ENCODE measurements at places on chromosomes 7 and 10.

GRCh38 chr10:73941300-73941699, 30.4 kb downstream of the PLAU start:
- no peak for DNase-seq

DNA sequence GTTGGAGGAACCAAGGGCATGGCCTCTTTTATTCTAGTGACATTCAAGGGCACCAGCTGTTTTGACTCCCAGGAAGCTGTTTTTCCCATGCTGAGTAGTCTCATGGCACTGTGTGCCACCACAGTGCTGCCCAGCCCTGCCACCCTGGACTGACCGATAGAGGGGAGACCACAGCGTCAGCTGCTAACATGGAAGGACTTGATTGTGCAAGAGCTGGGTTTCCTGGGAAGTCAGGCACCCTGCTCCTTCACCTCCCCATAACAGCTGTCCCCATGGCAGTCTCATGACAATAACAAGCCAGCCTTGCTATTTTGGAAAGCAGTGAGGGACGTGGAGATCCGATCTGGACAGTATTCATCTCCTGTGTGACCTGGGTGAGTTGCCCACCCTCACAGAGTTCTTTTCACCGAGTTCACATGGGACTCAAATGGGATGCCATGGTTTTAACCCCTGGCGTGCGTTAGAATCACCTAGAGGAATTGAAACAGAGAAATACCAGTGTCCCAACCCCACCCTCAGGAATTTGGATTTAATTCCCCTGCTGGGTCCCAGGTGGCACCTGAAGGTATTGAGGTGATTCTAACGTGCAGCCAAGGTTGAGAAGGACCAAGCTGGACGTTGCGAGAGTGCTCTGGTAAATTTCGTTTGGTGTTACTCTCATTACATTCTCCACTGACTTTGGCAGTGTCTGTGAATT, 174.8 kb downstream of the CELF2 start:
- no peak for DNase-seq

GRCh38 chr10:14843327-14843988, 5.4 kb downstream of the HSPA14 start:
- no peak for DNase-seq

GRCh38 chr10:33365871-33366411, 31.5 kb upstream of the NRP1 start:
- DNase-seq: peak; percentile 11

- DNase-seq: no peak
Measured at GRCh38 chr7:139825666-139826290, 3.3 kb upstream of the TBXAS1 start.

DNA sequence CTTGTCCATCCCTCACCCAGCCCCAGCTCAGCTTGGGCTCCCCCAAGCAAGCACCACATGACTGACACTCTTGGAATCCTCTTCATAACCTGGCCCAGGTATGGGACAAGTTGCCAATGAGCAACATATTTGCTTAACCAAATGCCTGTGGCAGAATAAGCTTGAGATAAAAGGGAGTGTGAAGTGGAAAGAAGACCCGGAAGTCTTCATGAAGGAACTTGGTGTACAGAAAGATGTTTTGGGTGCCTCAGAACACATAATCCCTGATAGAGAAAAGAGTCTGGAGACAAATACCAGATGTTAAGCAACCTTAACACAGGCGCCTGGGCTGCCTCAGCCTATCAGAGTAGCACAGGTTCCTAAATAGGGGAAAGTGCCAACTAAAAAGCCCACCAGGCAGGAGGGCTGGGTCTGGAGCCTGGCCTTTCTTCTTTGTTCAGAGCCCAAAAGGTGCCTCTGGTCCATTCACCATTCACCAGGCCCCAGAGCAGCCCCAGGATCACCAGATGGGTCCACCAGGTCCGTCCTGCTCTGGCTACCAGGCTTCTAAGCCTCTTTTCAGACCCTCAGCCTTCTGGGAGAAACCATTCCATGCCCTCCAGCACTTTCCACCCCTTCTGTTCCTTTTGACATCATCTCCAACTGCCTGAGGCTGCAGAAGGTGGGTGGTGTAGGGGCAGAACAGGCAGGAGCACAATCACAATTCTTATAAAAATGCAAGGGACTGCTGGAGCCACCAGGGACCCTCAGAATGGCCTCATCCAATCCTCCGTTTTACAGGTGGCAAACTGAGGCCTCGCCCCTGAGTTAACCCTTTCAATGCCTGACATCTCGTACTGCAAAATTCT, 22.6 kb downstream of the KCNMA1 start:
- no peak for DNase-seq

GRCh38 chr10:72784551-72785351, 92.8 kb downstream of the MCU start:
- no peak for DNase-seq

DNA sequence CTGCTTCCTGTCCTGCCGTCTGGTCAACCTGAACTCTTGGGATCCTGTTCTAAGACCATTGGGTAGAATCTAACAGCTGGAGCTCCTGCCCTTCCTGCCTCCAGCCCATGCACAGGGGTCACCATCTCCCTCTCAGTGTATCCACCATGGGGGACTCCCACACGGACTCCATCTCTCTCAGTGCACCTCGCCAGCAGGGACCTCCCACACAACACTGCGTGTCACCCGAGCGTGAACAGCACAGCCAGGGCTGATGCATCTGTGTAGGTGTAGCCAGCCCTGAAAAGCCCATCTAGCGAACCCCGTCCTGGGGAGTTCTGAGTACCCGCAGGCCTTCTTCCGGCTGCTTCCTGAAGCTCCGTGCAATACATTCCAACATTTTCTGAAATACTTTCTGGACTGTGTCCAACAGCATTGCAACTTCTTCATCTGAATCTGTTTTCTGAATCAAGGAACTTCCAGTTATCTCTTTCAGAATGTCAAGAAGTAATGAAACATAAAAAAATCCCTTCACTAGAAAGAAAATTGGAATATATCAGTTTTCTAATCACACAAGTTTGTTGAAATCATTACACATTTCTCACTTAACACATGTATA, 52.5 kb downstream of the NCAPG2 start:
- DNase-seq: no peak

DNA sequence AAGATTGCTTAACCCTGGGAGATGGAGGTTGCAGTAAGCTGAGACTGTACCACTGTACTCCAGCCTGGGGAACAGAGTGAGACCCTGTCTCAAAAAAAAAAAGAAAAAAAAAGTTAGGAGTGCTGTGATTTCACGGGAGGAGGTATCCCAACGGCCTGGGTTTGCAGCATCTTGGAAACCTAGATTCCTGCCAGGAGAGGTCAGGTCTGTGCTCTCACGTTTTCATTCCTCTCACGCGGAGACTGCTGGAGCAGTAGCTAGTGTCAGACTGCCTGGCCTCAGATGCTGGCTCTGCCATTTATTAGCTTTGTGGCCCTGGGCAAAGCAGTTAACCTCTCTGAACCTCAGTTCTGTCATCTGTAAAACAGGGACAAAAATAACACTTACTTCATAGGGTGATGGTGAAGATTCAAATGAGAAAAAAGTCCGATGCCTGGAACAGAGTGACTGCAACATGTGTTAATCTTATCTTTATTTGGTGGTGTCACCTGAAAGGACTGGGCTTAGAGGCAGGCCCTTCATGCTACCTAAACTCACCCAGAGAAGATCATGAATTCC, 94.9 kb downstream of the GAD2 start:
- no peak for DNase-seq

DNA sequence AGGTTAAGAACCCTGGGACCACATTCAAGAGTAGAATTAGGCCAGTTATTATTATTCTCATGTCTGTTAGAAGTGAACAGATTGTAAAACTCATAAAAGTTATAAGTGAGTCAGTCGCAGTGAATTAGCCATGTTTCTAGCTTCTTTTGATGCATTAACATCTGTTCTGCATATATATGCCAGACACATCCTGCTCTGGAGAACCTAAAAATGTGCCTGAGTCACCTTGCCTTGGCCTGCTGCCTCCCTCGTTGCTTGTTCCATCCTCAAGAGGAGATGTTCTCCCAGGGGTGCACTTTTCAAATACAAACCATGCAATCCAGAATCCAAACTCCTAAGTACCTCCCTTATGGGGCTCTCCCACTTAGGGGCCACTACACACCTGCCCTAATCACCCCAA, 14.8 kb downstream of the TSPAN12 start:
- DNase-seq: no peak

- no peak for DNase-seq
Measured at GRCh38 chr7:1087465-1087814, 473 bp upstream of the GPER1 start.

- no peak for DNase-seq
Measured at GRCh38 chr10:102460836-102461186, 9.5 kb upstream of the C10orf95 start.

GRCh38 chr7:83786858-83787257, 137.9 kb upstream of the SEMA3E start:
- DNase-seq: no peak

DNA sequence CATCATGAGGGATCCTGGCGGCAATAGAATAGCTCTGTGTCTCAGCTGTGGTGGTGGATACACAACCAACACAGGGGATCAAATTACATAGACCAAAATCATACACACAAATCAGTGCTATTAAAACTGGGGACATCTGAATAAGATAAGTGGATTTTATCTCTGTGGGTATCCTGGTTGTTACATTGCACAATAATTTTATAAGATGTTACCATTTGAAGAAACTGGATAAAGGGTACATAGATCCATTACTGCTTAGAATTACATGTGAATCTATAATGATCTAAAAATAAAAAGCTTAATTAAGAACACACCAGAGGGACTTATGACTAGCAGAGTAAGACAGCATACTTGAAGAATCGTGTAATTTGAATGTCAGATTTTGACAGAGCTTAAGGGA, 8.2 kb upstream of the FAM3C start:
- no peak for DNase-seq

- DNase-seq: no peak
Measured at GRCh38 chr7:158544708-158545107, 42.9 kb downstream of the PTPRN2 start.

- DNase-seq: no peak
Measured at GRCh38 chr10:21720090-21720489, 186.1 kb downstream of the MLLT10 start.

DNA sequence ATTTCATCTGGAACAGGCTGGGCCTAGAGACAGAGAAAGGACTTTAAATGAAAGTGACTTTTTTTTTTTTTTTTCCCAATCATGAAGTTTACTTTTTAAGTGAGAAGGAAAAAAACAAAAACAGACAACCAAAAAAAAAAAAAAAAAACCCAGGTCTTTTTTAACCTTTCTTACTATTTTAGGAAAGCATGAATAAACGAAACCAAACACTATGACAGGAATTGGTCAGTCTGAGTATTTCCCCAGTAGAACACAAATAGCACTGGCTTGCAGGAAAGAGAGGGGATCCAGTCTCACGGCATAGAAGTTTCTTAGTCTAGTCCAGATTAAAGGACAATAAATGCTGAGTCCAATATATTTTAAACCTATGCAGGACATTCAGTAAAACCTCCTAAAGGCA, 180.5 kb upstream of the CCDC6 start:
- DNase-seq: no peak

DNA sequence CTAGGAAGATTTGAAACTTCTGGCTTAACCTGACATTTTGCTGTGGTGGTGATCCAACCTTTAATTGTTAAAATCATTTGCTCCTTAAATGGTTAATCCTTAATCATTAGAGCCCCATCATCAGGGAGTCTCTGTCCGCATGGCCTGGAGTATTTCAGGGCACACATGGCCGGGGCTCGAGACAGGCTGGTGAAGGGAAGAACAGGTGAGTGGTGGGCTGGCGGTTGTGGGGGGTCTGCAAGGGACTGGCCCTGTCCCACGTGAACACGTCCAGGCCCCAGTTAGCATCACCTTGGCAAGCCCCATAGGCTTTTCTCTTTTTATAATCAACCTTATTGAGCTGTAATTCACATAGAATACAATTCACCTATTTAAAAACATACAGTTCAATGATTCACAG, 109.5 kb downstream of the DNAJB6 start:
- no peak for DNase-seq

- no peak for DNase-seq
Measured at GRCh38 chr7:3164380-3164792, 120.7 kb upstream of the CARD11 start.

GRCh38 chr7:91780521-91780920, 100.0 kb downstream of the MTERF1 start:
- DNase-seq: no peak

GRCh38 chr7:15446280-15446679, 115.5 kb downstream of the AGMO start:
- DNase-seq: no peak

GRCh38 chr7:9029681-9030530, 596.5 kb downstream of the NXPH1 start:
- DNase-seq: no peak

- no peak for DNase-seq
Measured at GRCh38 chr10:26797340-26797739, 63.4 kb downstream of the ABI1 start.

GRCh38 chr10:19245889-19246752, 197.5 kb downstream of the MALRD1 start:
- DNase-seq: no peak

DNA sequence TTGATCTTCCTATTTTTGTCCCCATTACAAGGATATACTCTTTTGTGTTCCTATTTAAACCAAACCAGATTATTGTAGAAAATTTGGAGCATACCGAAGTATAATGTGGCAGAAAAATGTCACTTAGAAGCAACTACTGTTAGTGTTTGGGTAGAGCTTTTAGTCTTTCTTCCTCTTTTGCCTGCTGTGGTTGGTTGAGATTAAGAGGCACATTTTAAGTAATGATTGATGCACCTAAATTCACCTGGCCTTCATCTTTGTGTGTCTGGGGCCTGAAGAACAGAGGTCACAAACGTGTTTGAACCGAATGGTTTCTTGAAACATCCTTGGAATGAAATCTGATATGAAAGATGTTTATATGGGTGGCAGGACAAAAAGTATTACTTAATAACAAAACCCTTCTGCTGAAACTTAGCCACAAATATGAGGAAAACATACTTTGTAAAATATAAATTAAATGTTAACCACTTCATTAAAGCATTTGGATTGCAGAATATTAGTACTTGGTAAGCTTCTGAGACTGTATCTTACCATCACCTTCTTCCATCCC, 2.6 kb downstream of the BPGM start:
- DNase-seq: no peak

DNA sequence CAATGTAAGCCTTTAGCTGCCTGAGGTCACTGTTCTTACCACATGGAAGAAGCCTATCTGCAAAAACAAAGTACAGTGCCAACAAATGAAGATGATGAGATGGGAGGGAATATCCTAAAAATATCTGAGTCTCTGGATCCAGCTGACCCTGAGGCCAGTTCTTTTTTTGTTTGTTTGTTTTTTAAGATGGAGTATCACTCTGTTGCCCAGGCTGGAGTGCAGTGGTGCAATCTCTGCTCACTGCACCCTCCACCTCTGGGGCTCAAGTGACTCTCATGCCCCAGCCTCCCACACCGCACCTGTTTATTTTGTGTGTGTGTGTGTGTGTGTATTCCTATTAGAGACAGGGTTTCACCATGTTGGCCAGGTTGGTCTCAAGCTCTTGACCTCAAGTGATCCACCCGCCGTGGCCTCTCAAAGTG, 44.9 kb downstream of the HYCC1 start:
- no peak for DNase-seq

GRCh38 chr7:155824227-155824886, 12.1 kb upstream of the SHH start:
- DNase-seq: no peak

Measured in stimulated activated CD4-positive, alpha-beta T cell treated with anti-CD3 and anti-CD28 coated beads, Interleukin-12 subunit alpha, Interleukin-12 subunit beta, amount 100 ng/mL, for 48 hours (primary cell).